ENCODE measurements at places on chromosomes 4 and X.
A peak's percentile ranks its signal among the peaks of the same experiment; 100 is the strongest.

GRCh38 chrX:38085813-38086212, 79.5 kb downstream of the SYTL5 start:
- DNase-seq = no peak

GRCh38 chr4:41360921-41361793, 104.4 kb downstream of the UCHL1 start:
- DNase-seq = no peak

DNA sequence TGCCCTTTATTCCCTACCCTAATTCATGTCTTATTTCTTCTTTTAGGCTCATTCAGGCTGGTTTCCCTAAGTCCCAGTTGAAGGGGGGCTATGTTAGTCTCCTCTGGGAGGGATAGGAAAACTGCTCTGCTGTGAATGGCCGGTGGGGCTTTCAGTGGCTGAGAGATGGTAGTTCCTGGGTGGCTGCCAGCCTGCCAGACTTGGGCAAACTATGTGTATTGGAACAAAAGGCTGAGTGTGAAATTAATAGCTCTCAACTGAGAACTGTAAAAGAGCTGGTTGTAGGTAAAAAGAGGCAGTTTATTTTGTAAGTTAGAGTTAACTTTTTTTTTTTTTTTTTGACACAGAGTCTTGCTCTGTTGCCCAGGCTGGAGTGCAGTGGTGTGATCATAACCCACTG, 28.8 kb downstream of the ARHGAP10 start:
- DNase-seq = no peak

DNA sequence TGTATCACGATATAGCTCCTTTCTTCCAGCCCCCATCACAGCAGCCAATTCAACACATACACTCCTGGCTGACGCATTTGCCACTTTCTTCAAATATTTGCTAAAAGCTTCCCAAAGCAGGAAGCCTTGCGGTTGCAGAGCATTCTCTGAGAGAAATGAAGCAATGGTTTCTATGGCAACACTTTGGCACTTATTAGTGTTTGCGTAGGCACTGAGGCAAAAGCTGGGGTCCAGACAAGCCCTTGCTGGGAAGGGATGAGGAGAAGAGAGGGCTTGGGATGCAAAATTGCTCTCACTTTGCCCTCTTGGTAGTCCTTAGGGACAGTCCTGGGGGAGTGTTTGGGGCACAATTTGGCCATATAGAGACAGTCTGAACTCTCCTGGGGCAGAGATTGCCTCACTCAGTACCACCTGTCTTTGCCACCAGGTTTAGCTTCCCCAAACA, 55.0 kb upstream of the PAK3 start:
- DNase-seq = peak; percentile 20

DNA sequence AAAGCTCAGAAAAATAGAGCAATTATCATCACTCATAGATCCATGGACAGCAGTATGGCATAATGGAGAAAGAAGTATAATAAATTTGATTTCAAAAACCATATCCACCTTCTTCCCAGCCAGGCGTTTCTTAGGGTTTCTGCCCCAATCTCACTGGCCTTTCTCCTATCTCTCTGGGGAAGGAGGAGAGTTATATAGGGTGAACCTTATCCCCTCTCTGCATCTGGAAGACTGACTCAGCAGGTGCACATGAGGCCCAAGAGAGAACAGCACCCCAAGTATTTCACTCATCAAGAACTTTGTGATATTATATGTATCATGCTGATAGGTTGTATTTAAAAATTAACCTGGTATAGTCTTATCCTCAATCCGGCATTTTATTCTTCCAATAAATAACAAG, 318.8 kb upstream of the RASGEF1B start:
- DNase-seq = no peak

DNA sequence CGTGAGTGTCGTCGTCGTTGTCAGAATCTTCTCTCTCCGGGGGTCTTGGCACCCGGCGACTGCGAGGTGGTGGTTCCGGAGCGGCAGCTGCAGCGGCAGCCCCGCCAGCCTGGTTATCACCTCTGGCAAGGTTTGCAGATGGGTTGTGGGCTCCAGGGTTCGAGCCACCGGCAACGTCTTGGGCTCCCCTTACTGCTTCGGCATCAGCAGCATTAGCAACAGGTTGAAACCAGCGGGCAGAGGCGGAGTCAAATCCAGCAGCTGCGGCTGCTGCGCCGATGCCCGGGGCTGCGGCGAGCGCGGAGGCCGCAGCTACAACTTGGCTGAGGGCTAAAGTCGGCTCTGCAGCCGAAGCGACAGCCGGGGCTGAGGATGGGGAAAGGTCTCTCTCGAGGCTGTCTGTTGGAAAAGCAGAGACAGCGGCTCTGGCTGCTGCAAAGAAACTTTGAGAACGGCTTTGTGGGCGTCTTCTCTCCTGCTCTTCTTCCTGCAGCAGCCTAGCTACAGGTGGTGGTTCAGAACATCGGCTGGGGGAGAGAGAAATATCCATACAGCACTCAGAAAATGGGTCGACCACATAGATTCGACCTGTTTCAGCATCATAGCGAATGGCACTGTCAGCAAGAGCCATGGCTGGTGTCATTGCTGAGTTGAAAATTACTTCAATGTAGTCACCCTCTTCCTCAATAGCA, 3.6 kb downstream of the IRS4 start:
- no peak for DNase-seq

- DNase-seq = no peak
These were observed 73.5 kb upstream of the CAMK2D start for GRCh38 chr4:113835005-113835404.

DNA sequence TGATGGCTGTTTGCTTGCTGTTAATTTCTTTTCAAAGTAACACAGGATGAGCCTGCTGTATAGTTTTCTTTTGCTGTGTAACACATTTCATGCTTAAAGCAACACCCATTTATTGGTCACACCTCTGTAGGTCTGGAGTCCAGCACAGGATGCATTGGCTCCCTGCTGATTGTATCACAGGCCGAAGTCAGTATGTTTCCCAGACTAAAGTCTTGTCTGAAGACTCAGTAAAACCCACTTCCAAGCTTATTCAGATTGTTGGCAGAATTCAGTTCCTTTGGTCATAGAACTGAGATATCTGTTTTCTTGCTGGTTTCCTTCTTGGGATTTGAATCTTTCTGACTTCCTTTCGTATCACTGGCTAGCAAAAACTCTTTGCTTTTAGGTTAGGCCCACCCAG, 54.3 kb downstream of the LRP2BP start:
- no peak for DNase-seq

- DNase-seq = no peak
These were observed 126.9 kb upstream of the DCLK2 start for GRCh38 chr4:149951152-149951900.

GRCh38 chrX:65574356-65574755, 39.8 kb upstream of the LAS1L start:
- DNase-seq = no peak

DNA sequence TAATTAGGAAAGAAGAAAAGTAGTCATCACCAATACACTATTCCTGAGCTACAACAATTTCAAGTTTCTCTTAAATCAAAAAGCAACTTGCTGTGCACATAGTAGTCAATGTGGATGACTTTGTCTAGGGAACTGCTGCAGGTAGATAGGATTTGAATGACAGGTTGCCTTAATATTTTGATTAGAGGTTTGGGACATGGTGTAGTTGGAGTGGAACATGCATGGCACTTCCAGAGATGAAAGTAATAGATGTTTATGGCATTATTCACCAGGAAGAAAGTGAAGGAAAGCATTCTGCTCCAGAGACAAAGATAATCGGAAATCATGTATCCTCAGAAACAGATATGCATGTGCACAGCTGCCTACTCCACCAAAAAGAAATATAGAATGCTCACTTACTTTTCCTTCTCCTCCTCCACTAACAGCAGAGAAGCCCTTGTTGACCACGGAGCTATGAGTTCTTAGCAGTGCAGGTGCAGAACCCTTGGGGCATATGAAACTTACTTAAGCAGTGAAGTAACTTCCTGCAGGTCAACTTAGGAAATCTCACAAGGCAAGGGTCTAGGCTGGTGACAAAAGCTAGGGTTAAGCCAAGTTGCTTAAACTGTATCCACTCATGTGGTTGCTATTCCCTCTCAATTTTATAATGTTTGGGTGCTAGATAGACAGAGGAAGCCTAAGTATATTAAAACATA, 390.8 kb downstream of the HNRNPD start:
- no peak for DNase-seq

DNA sequence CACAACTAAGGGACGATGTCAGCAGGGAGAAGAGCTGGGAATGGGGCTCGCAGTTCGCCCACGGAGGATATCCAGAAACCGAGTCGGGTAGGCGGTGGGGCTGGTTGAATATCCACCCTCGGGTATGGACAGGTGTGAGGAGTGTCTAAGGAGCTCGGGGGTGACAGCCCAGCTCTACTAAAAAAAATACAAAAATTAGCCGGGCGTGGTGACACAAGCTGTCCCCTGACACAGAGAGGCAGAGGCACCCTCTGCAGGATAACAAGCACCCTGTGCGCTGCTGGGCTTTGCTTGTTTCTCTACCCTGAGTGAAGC, 12.2 kb upstream of the ASMTL start:
- DNase-seq = no peak

DNA sequence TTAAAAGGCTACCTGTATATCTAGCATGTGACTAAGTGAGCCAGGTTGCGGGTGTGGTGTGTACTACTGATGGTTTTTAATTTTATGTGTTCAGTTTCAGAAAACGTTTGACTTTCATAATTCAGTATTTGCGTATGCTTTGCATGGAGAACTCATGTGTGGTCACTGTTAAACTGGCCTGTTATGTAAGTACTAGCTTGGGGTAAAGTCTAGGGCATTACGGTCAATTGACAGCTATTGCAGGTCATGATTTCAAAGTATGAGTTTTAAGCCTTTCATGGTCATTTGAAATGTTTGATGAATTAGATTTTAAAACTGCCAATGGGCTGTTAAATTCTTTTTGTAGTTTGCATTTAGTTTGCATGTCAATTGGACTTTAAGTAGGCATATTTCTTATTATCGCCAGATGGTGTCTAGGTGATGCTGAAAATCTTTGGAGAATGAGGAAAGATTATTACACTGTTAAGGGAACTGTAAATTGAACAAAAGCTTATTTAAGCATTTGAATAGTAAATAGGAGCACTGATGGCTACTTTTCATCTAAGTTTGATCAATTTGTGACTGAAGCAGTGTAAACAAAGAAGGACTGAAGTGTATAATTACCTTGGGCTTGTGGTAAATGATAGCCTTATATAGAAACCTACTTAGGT, 563.4 kb downstream of the DACH2 start:
- no peak for DNase-seq

- DNase-seq = no peak
These were observed 225.6 kb upstream of the LCORL start for GRCh38 chr4:18247189-18247588.

- DNase-seq = no peak
These were observed 541.0 kb downstream of the SPRY1 start for GRCh38 chr4:123937581-123937980.

GRCh38 chr4:174277433-174277832, 6.0 kb downstream of the FBXO8 start:
- no peak for DNase-seq

Measured in AG04450 (cell line).